Left ventricle myocardium inferior (tissue), 1 donor: ENCODE measurements at places on chromosomes 12 and 14. TPM values are rescaled to one million over a fixed set of nuclear protein-coding genes. Genes with fewer than 3 reads are reported as not detected.

Gene LARP4
- total RNA-seq, result 69.0 TPM

Gene C12orf75
- 1.1 TPM for total RNA-seq

Gene TESPA1
- 0.27 TPM for total RNA-seq

Gene BBOF1
- total RNA-seq, result 3.8 TPM

Gene CARMIL3
- total RNA-seq, result 0.11 TPM

Gene NAV3
- total RNA-seq, result 1.5 TPM

Gene PNP
- total RNA-seq, result 6.4 TPM

- DNase-seq, result no peak
Observed at GRCh38 chr12:45089411-45090075, 38.6 kb upstream of the DBX2 start.

DNA sequence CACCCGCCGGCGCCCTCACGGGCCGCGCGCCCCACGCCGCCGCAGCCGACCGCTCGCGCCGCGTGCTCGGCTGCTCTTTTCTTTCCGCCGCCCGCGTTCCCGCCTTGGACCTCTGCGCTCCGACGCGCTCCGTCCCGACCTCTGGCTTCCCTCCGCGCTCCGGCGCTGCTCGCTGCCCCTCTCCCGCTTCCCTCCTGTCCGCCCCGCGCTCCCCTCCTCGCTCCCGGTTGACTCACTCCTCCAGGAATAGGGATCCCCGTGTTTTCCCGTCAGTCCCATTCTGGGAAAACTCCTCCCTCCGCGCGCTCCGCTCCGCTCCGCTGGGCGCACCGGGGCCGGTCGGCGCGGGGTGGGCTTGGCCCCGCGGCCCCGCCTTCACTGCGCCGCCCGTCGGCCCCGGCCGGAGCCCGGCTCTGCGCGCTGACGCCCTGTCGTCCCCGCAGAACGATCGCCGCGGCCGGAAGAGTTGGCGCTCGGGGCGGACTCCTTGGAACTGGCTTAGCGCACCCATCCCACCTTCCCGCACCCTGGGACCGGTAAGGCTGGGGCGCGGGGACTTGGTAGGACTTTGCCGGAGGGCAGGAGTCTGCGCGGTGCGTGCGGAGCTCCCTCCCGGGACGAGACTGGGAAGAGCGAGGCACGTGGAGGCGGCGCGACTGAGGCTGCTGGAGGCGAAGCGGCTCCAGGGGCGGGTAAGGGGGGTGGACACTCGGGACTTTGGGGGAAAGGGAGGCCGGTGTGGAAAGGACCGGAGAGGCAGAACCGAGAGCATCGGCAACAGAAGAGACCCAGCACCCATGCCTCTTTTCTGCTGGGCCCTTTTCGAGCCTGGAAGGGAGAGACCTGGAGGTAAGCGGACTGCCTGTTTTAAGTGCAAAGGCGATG lies 550 bp downstream of the TEAD4 start:
- DNase-seq, result peak; percentile 34

DNA sequence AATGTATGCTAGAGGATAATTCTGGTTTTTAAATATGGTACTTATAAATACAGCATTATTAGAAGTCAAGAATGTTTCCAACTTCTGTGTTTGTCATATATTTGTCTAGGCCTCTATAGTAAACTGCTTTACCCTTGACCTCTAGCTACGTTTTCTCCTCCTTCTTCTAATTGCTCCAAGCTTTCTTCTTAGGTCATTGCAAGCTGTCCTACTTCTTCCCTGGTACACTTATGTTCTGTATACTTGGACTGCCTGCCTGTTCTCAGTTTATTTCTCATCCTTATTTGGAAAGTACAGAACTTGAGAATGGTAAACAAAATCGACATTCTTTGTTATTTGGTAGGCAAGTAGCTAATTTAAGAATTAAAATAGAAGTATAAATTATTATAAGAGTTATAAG lies 23.9 kb upstream of the ATP2B1 start:
- DNase-seq, result no peak

GRCh38 chr12:59698600-59698999 lies 102.8 kb downstream of the SLC16A7 start:
- no peak for DNase-seq

- DNase-seq, result no peak
Observed at GRCh38 chr12:109693160-109693559, 20.5 kb upstream of the FAM222A start.

GRCh38 chr14:92945544-92945943 lies 22.6 kb downstream of the CHGA start:
- no peak for DNase-seq

DNA sequence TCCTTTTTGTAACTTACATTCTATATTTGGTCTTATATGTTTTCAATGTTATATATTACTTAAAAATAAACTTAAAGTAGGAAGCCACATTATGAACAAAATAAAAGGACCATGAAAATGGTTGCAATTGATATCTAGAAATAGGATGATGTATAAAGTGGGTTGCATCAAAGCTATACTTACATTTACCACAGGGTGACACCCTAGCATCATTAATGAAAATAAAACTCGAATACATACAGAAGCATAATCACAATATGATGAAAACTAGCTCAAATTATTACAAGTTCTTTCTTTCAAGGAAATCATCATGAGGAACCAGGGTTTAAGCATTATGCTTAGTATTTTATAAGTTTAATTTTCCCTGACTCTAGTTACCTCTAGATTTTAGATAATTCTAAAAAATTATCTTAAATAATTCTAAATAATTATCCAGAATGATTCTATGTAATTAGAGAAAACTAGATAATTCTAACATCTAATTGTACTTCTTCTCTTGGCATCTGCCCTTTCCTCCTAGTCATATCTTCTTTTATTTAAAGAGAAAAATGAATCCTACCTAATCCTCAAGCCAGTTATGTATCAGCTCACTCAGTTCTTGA lies 31.2 kb downstream of the TAS2R7 start:
- no peak for DNase-seq

DNA sequence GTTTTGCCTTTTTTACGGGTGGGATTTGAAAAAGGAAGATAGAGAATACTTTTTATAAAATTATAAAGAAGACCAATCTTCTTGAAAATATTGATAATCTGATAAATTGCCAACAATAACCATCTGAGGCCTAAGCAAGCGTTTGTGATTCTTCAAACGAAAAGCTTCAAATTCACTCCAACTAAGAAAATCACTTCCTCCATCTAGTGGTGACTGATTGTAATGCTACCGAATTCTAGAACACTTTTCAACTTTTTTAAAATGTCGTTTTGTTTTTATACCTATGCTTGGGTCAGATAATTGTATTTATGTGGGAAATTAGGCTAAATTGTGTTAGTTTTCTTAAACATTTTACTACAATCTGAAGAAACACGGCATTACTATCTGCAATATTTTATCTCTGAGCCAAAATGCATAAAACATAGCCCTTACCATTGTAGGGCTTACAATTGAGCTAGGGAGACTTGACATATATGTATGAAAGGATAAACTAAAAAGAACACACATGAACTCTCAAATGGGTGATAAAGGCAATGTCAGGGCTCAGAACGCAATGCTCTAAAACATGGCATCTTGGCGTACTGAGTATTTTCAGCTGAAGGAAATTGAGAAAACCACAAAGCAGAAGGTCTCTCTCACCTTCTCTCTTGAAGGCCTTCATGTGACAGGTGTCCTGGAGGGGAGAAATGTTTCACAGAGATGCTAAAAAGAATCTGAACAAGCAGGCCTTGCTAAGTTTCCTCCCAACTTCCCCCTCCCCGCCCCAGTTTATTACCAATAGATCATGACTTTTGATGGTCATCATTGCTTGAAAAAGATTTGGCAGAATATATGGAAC lies 36.8 kb upstream of the G2E3 start:
- DNase-seq, result no peak

DNA sequence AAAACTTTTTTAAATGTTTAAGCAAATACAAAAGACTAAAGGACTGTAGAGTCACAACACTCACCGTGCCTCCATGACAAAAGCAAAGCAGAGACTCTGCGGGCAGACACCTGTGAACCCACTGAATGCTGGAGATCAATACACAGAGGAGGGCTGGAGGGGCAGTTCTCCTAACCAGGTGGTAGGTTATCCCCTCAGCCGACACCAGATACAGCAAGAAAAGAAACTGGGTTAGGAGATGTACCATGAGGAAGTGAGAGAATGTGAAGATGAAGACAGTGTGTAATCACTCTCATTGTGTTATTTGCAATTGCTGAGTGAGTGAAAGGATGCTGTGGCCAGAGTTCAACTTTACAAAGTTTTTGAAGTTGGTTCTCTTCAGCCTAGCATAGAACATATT lies 480.3 kb downstream of the BCL11B start:
- DNase-seq, result no peak

DNA sequence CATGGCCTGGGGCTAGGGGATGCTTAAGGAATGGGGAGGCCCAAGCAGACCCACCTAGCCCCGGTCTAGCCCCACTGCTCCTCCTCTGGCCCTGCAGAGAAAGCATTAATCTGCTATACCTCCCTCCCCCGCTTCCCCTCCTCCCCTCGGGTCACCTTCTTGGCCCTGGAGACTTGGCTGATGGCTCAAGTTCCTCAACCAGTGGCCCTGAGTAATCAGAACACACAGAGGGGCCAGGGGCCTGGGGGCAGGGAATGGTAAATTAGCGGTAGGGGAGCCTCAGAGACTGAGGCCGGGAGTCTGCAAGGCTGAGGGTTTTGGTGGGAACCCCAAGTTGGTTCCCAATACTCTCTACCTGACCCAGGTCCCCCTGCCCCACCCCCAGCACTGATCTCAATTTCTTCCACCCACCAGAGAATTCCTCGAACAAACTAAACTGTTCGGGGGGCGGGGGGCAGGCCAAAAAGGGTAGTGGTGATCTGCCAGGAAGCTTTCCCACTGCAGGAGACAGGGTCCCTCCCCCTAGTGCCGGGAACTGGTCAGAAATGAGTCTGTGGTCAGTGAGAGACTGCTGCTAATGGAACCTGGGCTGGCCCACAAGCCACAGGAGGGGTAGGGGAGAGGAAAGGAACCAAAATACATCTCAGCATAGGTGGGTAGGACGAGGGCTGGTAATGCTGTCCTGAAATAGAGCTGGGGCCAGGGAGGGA lies 12.8 kb upstream of the SMARCD1 start:
- DNase-seq, result no peak

GRCh38 chr12:130338794-130339601 lies 1.3 kb downstream of the PIWIL1 start:
- DNase-seq, result no peak

GRCh38 chr12:20259786-20260185 lies 108.6 kb upstream of the PDE3A start:
- DNase-seq, result no peak

- no peak for DNase-seq
Observed at GRCh38 chr12:63298386-63298930, 147.5 kb upstream of the AVPR1A start.

DNA sequence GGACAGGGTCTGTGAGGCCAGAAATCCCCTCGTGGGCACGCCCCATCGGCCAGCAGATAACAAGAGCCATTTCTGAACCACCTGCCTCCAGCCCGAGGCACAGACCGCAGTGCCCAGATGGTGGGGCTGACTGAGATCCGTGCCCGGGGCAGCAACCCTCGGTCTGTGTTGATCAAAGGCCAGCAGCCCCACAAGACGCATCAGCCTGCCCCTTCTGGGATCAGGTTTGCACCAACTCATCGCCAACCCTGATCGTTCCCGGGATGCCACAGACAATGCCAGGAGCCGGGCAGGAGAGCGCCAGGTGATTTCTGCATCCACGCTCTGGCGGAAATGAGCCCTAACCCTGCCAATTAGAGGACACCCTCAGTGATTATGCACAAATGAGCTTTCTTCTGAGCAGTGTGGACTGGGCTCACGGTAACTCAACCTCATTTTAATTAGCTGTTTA lies 64.5 kb downstream of the TESC start:
- no peak for DNase-seq

DNA sequence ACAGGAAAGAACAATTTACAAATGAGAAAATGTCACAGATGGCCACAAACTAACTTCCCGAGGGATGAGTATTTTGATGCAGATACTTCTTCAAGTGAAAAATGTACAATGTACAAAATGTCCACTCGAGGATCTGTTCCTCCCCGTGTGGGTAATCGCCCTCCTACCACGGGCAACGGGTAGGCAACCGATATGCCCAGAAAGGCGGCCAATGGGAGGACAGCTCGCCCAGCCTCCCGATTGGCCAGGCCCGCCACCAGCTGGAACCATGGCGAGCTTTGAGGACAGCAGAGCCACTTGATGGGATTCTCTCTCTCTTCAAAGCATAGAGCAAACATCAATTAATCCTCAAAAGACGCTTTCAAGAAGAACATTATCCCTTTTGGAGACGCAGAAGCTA lies 42.3 kb downstream of the DPF3 start:
- DNase-seq, result no peak

DNA sequence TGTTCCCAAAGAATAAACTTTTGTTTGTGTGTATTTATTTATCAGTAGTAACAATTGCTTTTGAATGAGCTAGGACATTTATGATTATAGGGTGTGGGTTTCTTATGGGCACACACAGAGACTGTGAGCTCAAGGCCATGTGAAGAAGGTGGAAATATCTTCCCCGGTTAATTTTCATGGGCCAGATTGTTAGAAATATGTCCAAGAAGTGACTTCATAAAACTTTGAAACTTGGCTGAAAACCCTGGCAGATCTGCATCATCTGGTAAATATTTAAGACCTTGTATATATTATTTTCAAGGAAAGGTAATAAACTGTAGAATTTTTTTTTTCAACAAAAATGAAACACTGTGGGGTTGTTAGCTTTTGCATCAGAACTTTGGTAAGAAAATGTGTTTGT lies 53.5 kb upstream of the RNU6-8 start:
- DNase-seq, result no peak

DNA sequence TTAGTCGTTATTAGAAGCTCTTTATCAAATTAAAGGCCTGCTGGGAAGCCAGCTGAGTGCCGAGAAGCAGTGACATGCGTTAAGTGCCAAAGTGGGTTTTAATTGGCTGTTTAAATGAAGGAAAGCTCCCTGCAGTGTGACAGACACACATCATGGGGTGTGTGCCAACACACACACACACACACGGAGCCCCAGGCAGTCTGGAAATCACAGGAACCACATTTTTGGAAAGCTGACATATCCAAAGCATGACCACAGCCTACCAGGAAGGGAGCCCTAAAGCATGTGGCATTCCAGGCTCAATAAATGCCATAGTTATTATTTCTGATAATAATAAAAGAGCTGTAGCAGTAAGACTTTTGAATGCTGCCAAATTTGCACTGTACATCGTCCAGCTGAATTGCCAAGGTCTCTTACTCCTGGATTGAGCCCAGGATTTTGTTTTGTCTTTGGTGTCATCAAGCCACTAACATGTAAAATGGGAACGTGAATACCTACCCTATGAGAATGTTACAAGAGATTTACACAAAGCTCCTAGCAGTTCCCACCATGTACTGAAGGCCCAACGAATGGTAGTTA lies 135.1 kb downstream of the TMEM30B start:
- DNase-seq, result no peak

- no peak for DNase-seq
Observed at GRCh38 chr12:107782067-107782466, 7.6 kb downstream of the ASCL4 start.

DNA sequence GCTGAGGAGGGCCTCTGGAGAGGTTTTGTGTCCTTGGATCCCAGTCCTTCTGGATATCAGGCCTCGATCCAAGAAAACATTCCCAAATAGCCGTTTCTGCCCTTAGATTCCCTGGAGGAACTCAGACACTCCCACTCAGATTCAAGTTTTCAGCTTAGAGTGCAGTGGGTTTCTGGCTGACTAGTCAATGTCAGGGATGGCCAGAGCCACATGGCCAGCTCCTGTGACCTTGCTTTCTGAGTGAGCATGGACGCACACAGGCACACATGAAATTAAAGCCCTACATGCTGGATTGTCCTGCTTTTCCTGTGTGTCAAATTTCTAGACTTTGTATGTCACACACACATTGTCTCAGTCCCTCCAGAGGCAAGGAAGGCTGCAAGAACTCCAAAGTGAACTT lies 86.2 kb downstream of the TNFAIP2 start:
- DNase-seq, result no peak
